Stimulated activated CD4-positive, alpha-beta T cell treated with anti-CD3 and anti-CD28 coated beads, TNF-alpha, amount 100 ng/mL, for 1 hour (primary cell): ENCODE measurements at places on chromosomes 7 and 10.

- DNase-seq: no peak
Measured at GRCh38 chr7:25857376-25858067, 294.5 kb upstream of the NFE2L3 start.

DNA sequence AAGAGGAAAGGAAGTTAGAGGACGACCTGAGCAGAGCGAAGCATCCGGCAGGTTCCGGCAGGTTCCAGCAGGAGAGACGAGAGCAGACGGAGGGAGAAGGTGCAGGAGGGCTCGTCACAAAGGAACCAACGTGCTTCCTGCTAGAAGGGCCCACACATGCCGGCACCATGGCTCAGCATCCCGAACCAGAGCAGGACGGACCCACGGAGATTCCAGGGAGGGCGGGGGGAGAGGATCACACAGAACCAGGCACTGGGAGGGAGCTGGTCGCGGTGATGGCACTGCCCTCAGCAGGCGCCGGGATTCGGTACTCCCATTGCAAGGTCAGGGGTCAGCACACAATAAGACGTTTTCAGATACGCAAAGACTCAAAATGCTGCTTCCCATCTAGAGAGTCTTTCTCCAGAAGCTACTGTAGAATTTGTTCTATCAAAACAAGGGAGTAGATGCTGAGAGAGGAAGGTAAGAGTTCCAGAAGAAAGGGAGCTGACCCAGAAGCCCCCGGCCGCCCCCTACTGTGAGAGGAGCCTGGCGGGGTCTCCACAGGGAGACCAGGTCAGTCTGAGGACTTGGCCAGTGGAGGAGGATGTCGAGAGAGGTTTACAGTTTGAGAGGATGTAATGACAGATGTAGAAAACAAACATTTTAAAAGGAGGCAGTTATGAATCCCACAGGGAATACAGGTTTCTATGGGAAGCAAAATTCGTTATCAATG, 23.6 kb upstream of the PWWP2B start:
- DNase-seq: no peak

- no peak for DNase-seq
Measured at GRCh38 chr7:101453617-101454016, 90.9 kb downstream of the COL26A1 start.

DNA sequence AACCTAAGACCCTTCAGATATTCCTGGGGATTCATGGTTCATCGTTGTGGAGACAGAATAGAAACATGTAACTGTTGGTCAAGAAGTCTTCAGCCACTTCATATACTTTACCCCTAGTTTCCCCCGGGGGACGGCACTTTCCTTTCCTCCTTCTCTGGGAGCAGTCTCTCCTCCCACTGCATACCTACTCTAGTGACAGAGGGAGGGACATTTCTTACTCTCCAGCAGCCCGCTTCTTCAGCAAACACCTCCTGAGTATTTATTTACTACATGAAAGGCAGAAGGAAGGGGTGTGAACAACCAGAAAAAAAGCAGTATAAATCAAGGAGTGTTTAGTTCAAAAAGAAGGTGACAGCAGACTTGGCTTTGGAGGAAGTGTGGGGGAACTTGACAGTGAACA, 69.0 kb downstream of the LHFPL3 start:
- DNase-seq: no peak

DNA sequence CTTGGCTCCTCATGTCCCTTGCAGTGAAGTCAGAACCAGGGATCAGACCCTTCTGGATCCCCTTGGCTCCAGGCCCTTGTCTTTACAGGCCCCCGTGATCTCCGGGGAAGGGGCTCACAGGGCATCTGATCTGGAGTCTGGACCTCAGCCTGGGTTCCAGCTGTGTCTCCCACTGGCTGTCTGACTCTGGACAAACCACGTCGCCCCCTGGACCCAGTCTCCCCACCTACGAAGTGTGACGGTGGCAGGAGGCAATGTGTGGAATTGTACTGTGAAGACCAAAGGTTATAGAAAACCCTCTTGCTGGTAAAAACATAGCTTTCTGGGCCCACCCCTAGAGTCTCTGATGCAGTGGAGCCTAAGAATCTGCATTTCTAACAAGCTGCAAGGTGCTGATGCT, 15.5 kb upstream of the C10orf71 start:
- no peak for DNase-seq

DNA sequence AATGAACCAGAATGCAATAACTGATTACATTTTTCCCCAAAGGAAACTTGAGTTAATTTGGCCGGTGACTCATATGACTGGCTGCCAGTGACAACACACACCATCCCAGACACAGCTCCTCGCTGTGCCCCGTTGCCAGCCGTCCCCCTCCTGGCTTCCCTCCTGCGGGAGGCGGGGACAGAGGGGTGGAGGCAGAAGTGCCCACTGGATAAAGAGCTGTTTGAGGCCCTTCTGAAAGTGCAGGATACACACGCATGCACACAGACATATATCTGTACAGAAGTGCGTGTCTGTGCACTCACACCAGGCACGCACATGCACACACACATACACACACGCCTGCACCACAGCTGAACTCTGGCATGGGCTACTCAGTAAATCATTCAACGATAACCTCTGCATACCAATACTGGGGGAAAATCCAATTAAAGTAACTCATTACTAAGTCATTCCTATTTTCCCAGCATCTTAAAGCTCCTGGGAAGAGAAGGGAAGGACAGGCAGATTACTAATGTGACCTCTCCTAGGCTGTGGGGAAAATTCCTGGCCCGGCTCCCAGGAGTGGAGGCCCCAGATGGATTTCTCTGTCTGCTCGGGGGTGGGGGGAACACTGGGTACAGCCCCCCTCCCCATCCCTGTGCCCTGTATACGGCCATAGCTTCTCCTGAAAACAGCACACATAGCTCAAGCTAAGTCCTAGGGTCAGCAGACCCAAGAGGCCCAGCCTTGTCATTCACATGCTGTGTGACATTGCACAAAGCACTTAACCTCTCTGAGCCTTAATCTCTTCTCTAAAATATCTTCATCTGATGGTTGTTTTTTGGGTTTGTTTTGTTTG, 52.3 kb upstream of the MYL10 start:
- no peak for DNase-seq

DNA sequence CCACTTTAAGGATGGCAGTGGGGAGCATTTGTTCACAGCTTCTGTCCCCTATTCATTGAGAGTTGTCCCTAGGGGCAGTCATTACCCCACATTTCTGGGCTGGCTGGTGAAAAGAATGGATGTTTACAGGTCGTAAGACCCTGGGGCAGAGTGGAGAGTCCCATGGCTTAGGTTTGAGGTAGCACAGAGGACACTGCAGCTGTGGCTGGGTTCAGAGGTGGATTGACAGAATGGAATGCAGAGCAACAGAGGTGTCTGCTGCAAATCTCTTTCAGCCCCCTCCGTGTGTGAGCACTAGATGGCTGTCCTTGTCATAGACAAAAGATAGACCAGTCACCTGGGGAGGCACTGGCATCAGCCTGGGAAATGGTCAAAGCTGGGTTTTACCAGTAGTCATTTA, 141.9 kb downstream of the CACNB2 start:
- no peak for DNase-seq

DNA sequence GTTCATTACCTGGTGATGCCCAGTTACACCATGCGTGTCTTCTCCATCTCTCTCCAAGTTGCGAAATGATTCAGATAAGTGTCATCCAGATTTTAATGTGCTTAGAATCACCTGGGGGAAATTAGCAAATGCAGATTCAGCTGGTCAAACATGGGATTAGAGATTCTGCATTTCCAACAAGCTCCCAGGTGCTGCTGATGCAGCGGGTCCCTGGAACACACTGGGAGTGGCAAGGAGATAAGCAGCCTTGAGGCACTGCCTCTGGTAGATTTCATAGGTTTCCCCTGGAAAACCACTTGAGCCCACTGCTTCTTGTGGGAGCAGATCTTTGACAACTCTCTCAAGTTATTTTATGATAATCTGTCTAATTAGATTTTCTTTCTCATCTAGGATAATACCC, 196.0 kb upstream of the C7orf33 start:
- no peak for DNase-seq

DNA sequence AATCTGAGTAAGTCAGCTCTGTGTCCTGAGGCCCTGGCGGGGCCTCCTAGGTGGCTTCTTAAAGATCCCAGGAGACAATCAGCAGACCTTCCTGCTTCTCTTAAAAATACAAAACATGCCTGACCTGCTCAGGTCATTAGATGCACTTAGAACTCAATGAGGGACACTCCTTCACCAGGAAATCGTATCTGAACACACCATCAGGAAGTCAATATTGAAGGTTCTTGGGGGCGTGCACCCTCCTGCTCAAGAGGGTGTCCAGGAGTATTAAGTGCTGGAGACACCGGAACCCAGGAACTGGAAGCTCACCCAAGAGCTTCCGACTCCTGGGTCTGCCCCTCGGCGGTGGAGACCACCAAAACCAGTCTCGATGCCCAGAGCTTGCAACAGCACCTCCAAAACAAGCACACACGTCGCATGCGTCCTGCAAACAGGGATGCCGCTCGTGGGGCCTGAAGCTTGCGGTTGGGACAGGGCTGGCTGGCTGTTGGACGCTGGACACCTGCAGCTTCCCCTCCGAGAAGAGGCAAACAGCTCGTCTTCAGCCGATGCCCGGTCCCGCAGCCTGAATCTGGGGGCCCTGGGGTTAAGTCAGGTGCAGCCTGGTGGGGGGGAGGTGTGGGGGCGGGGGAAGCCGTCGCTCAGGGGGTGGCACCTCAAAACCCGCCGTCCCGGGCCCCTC, 803 bp downstream of the RAPGEF5 start:
- no peak for DNase-seq

DNA sequence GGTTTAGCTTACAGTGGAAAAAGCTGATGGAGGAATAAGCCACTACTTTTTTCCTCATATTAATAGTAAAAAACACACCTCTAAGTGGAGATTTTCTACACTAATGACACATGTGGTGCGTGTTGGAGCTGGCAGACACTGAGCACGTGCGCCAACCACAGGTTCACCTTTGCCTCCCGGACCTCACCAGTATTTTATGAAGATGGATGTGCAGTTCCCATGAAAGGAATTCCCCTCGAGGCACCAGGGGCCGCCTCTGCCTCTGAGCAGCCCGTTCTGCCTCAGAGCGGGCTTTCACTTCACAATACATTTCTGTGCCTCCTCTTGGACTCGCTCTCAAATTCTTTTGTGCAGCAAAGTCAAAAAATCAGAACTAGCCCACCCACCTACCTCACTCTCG, 477.5 kb upstream of the ADARB2 start:
- no peak for DNase-seq

DNA sequence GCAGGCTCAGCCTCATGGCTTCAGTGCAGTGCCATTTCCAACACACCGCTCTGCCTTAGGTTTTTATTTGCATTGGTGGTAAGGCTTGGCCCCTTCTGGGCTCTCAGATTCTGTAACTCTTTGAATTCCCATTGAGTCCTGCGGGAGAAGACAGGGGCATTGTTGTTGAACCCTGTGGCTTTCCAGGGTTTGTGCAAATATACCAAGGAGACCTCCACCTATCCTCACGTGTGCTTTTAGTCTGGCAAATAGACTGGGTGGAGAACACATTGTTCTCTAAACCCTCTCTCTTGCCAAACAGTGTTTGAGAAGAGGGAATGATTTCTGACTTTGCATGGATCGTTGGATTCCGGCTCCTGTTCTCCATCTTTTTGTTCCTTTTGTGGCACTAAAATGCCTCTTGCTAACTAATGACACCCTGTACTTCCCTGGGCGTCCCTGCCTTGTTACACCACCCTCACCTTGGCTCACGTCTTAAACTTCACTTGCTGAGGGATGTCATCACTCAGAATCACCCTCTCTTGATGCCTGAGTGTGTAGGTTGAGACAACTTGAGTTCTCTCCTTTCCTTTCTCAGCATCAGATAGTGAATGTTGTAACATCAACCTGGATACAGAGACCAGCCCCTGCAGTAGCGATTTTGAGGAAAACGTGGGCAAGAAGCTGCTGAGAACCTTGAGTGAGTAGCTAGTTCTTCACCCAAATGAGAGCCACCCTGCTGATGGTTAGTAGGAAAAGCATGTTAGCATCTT, 40.5 kb downstream of the GOT1 start:
- DNase-seq: no peak

DNA sequence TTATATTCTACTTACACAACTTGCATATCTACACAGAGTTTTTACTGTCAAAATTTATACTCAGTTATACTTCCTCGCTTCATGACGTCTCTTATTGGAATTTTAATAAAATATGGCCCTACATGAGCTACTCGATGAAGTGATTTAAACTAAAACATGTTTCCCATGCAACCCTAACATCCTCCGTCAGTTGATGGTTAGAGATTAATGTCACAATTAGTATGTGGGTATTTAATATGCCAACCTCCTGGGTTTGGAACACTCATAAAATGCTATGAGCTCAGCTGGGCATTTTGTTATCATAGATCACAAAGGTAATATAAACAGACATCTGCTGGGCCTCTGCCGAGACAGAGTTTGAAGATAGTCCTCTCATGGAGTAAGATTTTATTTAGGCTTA, 66.5 kb downstream of the GNAT3 start:
- no peak for DNase-seq

DNA sequence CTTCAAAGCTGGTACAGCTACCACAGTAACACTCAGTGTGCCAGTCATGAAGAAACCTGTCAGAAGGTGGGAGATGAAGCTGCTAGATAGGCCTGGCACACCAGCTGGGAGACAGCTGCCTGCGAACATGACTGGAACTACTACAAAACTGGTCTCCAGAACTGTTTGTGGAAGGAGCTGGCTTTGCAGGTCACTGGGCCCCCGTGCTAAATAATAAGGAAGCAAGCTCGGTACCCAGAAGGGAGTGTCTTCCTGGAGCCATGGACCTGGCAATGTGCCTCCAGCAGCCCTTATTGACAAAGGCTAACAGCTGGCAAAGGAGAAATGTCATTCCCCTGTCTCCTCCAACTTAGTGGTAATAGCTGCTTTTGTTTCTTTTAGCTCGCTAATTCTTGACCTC, 1217.6 kb upstream of the LRRN3 start:
- DNase-seq: no peak

DNA sequence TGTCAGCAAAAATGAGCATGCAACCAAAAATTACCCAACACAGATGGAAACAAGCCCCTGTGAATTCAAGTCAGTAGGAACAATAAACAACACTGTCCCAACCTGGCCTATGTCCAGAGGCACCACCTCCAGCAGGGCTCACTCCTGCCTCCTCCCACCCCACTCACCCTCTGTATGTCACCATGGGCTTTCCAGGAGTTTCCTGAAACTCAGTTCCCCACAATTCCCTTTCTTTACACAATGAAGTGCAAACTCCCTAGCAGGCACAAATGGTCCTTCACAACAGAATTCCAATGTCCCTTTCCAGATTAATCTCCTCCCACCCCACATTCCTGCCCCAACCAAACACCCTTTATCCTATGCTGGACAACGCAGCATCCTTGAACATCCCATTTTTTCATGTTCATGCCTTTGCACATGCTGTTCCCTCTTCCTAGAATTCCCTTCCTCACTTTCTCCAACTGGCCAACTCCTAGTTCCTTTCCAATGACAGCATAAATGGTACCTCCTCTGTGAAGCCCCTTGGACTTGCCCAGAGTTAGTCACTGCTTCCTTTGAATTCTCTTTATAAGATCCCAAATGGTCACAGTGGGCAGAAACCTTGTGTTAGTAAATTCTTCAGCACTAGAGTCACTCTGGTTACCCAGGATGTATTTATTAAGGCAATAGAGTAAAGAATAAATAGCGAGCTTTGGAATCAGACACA, 157.5 kb downstream of the SLIT1 start:
- no peak for DNase-seq

GRCh38 chr10:120460776-120461175, 3.7 kb downstream of the PLPP4 start:
- DNase-seq: no peak

- DNase-seq: no peak
Measured at GRCh38 chr7:30968747-30969603, 5.2 kb downstream of the GHRHR start.
